ENCODE measurements at places on chromosomes 5 and 9.

- no peak for DNase-seq
Observed at GRCh38 chr5:170540271-170540670, 36.5 kb downstream of the KCNIP1 start.

- no peak for DNase-seq
Observed at GRCh38 chr5:158514986-158515359, 584.7 kb downstream of the EBF1 start.

DNA sequence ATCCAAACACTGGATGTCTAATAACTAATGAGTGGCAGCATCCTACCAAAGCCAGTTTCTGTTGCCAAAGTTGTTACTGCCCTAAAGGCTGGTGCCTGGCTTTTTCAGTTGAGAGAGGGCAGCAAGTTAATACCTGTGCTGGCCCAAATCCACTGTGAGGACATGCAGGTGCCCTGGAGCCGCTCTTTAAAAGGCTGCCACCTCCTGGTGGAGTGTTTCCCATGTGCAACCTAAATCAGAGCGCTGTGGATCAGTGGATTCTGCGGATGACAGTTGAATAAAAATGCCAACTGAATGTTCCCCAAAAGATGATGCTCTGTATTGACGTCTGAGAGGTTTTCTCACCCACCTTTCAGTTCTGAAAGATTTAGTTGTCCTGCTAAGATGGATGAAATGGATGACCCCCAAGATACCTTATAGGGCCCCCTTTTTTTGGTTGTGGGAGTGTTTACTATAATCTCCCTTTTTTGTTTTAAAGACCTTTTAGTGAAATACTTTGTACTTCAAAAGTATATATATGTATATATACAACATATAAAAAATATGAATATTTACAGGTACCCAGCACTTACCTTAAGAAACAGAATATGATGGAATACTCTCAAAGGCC is 146.4 kb downstream of the EGFLAM start:
- DNase-seq, result no peak

- no peak for DNase-seq
Observed at GRCh38 chr5:38938424-38938823, 92.6 kb downstream of the OSMR start.

GRCh38 chr9:3500044-3500443 is 25.8 kb downstream of the RFX3 start:
- no peak for DNase-seq

- no peak for DNase-seq
Observed at GRCh38 chr5:114434396-114435219, 72.7 kb downstream of the KCNN2 start.

GRCh38 chr9:16243798-16244197 is 626.7 kb downstream of the BNC2 start:
- DNase-seq, result no peak

DNA sequence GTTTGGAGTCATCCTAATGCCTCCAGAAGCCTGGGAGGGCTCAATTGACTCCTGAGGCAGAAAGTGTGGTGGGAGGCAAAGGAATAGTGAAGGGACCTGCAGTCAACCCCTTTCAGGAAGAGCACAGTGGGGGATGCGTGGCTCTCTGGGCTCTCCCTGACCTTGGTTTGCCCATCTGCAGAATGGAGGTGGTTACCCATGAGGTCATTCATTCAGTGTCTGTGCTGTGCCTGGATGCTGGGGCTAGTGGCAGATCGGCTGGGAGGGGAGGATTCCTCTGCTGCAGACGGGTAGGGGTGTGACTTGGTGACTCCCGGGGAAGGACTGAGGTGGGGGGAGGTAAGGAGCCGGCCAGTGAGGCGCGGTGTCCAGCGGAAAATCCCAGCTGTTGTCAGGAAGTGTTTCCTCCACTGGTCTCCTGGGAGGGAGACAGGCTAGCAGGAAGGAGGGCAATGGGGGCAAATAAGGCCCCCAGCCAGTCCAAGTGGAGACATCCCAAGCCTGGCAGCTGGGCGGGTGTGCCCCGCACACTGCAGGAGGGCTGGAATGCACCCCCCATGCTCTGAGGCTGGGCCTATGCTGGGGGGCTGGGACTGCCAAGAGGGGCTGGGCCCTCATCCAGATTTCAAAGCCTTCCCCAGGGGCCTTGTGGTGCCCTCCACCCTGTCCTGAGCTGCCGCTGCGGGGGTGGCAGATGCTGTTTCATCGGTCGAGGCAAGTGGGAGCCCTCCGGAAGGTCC is 10.9 kb downstream of the CXXC5 start:
- no peak for DNase-seq

GRCh38 chr5:58099257-58099656 is 360.6 kb downstream of the PLK2 start:
- no peak for DNase-seq

DNA sequence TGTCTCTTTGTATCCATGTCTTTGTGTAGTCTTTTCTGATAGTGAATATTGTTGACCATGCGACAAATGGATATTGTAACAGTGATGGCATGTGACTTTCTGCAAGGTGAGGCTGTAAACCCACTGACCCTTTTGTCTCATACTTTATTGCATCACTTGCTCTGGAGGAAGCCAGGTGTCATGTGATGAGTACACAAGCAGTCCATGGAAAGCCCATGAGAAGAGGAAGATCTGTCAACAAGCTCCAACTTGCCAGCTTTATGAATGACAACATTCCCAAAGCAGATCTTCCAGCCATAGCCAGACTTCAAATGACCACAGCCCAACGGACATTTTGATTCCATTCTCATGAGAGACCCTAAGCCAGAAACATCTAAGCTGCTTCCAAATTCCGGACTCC is 450.1 kb upstream of the ACTBL2 start:
- no peak for DNase-seq

DNA sequence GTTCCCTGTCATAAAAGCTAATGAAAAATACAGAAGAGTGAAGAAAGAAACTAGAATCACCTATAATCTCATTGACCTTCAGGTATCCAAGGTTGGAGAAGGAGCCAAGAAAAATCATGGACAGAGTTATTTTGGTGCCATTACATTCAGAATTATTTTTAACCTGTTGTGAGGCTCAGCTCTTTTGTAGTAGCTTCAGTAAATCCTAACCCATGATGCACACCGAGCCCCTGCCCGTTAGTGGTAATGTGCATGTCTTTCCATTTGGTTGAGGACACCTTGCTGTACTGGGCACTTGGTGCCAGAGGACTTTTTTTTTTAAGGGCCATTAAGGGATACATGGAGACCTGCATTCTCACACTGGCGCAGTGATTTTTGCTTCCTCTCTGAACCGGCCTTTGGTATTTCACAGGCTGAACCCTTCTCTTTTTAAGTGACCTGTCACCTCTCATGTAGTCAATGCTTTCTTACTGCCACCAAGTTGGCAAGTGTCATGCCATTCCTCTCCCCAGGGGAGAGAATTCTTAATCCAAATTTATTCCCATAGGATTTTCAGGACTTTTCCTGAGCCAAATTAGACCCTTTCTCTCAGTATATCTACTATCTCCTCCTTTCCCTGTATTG is 125.6 kb downstream of the SMARCA2 start:
- DNase-seq, result no peak

DNA sequence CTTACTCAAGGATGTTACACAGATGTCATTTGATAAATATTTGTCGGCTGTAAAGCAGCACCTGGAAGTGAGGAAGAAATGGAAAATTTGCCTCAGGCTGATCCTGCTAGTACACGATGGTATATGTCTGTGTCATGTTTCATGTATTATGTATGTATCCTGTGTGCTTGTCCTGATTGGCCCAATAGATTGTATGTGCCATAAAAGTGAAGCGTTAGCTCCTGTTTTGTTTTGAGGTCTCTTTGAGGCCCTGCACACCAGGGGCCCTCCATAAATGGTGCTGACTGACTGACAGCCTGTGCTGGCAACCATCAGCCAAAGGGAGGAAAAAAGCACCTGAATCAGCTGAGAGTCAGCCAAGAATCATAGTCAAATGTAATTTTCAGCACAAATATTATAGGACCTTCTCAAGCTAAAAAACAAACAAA is 11.8 kb upstream of the LNPEP start:
- DNase-seq, result no peak

GRCh38 chr5:132295505-132296411 is 1.6 kb downstream of the SLC22A4 start:
- DNase-seq, result no peak

DNA sequence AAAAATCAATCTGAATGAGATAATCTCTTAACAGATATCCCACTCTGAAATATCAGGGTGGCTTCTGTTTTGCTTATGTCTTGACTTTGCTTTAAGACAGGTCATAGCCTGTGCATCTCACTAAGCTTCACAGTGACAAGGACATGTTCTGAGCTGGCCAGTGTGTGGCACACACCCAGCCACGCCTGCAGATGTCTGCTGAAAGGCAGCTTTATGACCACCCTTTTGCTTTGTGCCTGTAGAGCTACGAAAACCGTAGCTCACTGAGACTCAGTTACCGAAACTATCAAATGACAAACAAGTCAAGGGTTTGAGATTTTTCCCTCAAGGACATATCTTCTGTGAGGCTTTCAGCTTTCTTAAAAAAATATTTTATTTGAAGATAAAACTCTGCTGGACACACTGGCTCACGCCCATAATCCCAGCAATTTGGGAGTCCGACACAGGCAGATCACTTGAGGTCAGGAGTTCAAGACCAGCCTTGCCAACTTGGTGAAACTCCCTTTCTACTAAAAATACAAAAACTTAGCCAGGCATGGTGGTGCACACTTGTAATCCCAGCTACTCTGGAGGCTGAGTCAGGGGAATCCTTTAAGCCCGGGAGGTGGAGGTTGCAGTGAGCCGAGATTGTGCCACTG is 233.2 kb downstream of the SPATA31A1 start:
- DNase-seq, result no peak

GRCh38 chr5:178439493-178440180 is 150.6 kb downstream of the COL23A1 start:
- DNase-seq, result no peak

DNA sequence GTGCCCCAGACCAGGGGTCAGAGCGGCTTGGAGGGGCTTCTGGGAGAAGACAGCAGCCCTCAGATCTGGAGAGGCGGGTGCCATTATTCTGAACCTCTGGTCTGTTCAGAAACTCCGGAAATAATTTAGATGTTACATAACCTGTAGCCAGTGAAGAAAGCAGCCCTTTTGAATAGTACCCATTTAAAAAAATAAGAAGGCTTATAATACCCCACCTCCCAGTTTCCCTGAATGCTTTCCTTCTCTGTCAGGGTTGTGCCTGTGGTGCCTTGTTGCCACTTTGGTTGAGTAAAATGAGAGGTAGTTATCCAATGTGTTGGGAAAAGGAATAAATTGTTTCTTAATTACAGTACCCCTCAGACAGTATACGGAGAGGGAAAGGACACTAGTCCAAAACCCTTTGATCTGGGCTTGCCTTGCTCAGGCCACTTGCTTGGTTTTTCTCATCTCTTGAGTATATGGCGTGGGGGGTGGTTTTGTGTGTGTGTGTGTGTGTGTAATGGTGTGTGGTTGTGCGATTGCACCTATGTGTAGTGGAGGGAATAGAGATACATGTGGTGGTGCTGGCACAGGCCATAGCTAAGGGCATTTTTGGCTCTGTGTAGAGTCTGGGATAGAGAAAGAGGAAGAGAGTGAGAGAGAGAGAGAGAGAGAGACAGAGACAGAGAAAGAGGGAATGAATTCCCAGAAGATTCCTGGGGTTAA is 59.1 kb upstream of the TLR4 start:
- DNase-seq, result no peak

DNA sequence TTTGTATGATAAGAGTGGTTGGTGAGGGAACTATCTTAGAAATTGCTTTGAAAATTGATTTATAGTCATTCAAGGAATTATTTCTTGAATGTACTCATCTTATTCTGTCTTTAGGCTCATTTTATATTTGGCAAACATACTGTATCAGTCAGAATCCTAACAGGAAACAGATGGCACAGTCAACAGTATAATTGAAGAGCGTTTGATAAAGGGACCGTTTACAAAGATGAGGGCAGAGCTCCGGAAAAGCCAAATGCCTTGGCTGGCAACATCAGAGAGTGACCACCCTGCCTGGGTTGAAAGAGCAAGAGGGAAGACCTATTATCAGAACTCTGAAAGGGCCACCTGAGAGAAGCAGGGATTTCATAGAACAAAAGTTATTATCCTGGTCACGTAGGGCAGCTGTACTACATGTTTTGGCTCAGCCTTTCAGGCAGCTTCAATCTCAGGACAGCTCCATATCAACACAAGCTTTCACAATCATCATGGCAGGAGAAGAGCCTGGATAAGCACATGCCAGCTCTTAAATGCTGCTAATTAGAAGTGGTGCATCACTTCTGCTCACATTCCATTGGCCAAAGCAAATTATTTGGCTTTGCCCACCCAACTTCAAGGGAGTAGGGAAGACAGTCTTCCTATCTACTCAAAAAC is 47.2 kb upstream of the ARL15 start:
- no peak for DNase-seq

- DNase-seq, result no peak
Observed at GRCh38 chr5:170262061-170263045, 29.6 kb downstream of the C5orf58 start.

- no peak for DNase-seq
Observed at GRCh38 chr5:55372130-55372925, 64.5 kb downstream of the MTREX start.

DNA sequence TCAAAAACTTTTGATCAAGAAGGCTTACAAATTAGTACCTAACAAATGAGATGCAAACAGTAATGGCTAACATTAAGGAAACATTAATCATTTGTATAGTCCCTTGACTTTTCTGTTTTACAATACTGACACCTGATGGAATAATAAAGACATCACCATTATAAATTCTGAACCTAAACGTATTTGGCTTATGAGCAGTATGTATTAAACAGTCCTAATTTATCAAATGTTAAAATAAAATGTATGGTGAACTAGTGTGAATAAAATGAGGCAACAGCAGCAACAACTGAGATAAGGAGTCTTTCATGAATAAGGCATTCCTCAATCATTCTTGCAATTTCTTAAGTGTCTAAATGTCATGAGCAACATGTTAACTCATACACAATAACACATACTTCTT is 6.0 kb downstream of the PUM3 start:
- DNase-seq, result no peak

DNA sequence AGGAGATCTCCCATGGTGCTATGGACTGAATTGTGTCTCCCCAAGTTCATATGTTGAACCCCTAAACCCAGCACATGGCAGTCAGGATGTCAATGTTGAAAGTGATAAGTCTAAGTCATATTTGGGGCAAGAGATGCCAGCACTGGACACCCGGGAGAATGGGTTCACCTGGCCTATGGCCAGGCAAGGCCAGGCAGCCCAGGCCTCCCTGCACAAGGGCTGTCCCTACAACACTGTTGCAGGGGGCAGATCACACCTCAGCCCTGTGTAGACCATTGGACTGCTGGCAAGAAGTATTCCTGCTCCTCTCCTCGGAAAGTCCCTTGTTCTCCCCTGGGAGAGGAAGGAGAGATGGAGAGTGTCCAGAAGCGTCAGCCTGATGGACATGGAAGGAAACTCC is 240.5 kb downstream of the GADD45G start:
- DNase-seq, result no peak

GRCh38 chr9:95770653-95771131 is 104.8 kb upstream of the ERCC6L2 start:
- DNase-seq, result no peak

- DNase-seq, result no peak
Observed at GRCh38 chr5:36457511-36458270, 148.7 kb upstream of the SLC1A3 start.

All from HTR-8/SVneo (cell line).